ENCODE measurements at places on chromosomes 5 and 9. TPM values are rescaled to one million over a fixed set of nuclear protein-coding genes. Genes with fewer than 3 reads are reported as not detected.

The AFAP1L1 gene
- total RNA-seq: 17.4 TPM

The HACD4 gene
- total RNA-seq: 1.1 TPM

The GABRA6 gene
- total RNA-seq: not detected

The PCDHA2 gene
- total RNA-seq: 0.08 TPM

The GLDC gene
- total RNA-seq: 2.3 TPM

The CKMT2 gene
- total RNA-seq: not detected

The ZFP2 gene
- not detected for total RNA-seq

The BTNL3 gene
- not detected for total RNA-seq

The GABRA1 gene
- total RNA-seq: not detected

The STK32A gene
- total RNA-seq: 37.9 TPM

The ANKRD31 gene
- total RNA-seq: 0.69 TPM

The ECSCR gene
- not detected for total RNA-seq

The FOXD4 gene
- total RNA-seq: 0.26 TPM

The ZNF300 gene
- total RNA-seq: 5.1 TPM

The ASS1 gene
- 3.7 TPM for total RNA-seq

The PJA2 gene
- 29.1 TPM for total RNA-seq

The PLAC8L1 gene
- total RNA-seq: not detected

The SOHLH1 gene
- total RNA-seq: 0.27 TPM

The LHX6 gene
- 2.4 TPM for total RNA-seq

The PTGES2 gene
- 122 TPM for total RNA-seq

The FST gene
- 0.74 TPM for total RNA-seq

The PCDHGA2 gene
- total RNA-seq: 2.0 TPM

The INSL4 gene
- total RNA-seq: 0.13 TPM

The CMYA5 gene
- total RNA-seq: 0.11 TPM

The ABLIM3 gene
- total RNA-seq: 0.43 TPM

The EXOSC3 gene
- total RNA-seq: 45.5 TPM

The IRX2 gene
- 5.8 TPM for total RNA-seq

The CLIC3 gene
- total RNA-seq: not detected

The ADAMTS12 gene
- not detected for total RNA-seq

Measured in SK-MEL-5 (cell line).